ENCODE measurements at places on chromosomes 7 and 10. TPM values are rescaled to one million over a fixed set of nuclear protein-coding genes. Genes with fewer than 3 reads are reported as not detected.

Gene LRRC4
- total RNA-seq: 16.1 TPM

Gene NRAP
- 0.11 TPM for total RNA-seq

- DNase-seq: no peak
These were observed 50.1 kb upstream of the INPP5A start for GRCh38 chr10:132487241-132488135.

DNA sequence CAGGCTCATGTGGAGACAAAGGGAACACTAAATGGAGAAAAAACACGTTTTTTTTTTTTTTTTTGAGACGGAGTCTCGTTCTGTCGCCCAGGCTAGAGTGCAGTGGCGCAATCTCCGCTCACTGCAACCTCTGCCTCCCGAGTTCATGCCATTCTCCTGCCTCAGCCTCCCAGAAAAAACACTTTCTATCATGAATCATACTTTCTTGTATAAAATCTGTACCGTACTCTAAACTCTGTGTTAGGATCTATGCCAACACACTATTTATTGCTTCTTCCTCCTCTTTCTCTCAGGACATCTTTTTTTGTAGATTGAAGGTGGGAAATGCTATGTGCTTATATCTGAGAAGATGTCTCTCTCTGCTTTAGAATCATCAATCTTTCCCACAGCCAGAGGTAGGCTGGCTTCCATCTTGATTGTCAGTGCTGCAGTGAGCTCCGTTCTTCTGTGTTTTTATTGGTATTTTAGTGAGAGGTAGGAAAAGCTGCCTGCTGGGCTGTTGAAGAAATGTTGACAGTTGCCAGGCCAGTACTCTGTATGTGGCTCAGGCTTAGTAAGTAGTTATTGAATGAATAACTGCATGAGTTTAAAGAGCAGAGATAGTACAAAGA, 101.1 kb downstream of the GPR85 start:
- no peak for DNase-seq

GRCh38 chr7:157922576-157922975, 585.8 kb downstream of the DNAJB6 start:
- DNase-seq: no peak

- no peak for DNase-seq
These were observed 3.3 kb downstream of the MAPK8 start for GRCh38 chr10:48309711-48310226.

Gene LBX1
- total RNA-seq: 1.9 TPM

- DNase-seq: peak; percentile 76
These were observed at the start of gene KMT2E for GRCh38 chr7:105013816-105014692. TSS of gene KMT2E (plus strand) at chr7:105014205. CDS start at chr7:105040953, 26,748 bp downstream.

GRCh38 chr7:38748056-38748610, 117.0 kb upstream of the AMPH start:
- peak; percentile 76 for DNase-seq
